RKO (cell line): ENCODE measurements at places on chromosomes 6 and 20.

- DNase-seq, result no peak
These were observed 7.0 kb downstream of the BPIFB2 start for GRCh38 chr20:33014336-33015113.

GRCh38 chr6:167098825-167099225, 24.1 kb upstream of the CCR6 start:
- no peak for DNase-seq

DNA sequence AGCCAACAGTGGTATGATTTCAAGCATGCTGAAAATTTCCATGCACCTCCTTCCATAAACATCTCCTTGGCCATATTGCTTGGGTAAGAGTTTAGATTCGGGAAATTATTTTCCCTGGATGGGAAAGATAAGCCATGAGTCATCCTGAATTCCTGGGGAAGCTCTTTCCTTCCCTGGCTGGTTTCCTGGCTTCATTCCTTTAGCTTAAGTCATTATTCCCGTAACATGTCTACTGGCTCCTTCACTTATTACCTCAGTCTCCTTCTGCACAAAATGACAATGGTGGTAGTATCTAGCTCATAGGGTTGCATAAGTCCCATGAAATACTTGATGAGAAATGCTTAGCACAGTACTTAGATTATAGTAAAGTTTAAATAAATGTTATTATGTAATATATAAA, 27.6 kb downstream of the TINAG start:
- peak; percentile 75 for DNase-seq

DNA sequence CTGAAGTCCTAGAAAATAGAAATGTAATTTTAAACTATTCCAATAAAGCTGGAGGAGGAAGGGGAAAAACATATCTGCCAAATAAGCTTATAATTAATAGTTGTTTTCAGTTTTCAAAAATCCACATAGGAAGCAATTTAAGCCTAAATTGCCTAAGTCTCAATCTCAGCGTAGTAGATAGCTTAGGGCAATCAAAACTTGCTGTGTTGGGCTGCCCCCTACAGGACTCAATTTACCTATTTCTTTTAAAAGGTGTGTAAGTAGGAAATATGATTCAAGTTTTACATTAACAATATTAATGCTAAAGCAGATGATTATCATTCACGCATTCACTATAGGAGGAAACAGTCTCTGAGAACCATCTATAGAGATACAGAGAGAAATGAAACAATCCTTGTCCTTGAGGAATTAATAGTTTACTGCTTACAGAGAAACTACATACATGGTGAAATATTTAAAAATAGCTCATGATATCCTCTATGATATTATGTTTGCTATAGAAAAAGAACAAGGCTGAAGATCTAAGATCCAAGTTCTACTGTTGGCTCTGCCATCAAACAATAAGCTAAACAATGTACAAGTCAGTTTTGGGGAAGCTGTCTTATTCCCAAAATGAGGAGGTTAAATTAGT, 102.1 kb downstream of the ATG5 start:
- peak; percentile 62 for DNase-seq

- DNase-seq, result no peak
These were observed 66.9 kb upstream of the CDH4 start for GRCh38 chr20:61185181-61185580.
